Heart left ventricle (tissue), 16 donors: ENCODE measurements at places on chromosomes 6 and 20.

DNA sequence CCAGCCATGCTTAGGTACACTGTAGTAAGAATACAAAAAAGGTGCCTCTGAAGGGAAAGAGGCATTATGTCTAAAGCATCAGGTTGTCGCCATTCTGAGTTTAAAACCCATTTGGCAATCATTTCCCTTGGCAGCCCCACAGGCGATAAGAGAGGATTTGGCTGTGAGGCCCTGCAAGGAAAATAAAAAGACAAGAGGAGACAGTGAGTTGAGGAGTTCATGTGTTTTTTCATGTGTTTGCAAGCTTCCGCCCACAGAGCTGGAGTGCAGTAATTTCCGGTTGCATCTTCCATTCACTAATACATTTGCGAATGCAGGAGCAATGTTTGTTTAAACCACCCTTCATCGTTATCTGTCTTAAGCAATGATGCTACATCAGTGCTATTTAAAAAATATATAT lies 138.5 kb upstream of the SOX4 start:
- H3K4me3 ChIP-seq: no peak overlapping the region
- no peak for DNase-seq
- no peaks in the 10 kb centered on the region for H3K36me3 ChIP-seq
- H3K27ac ChIP-seq: no peak overlapping the region

- peak; percentile 64 for DNase-seq
- no peaks in the 10 kb centered on the region for H3K36me3 ChIP-seq
- H3K27ac ChIP-seq: peak overlapping the region; percentile 14
- no peak overlapping the region for H3K4me3 ChIP-seq
Measured at GRCh38 chr20:43844778-43845614, 69.7 kb upstream of the TOX2 start.

- no peaks in the 10 kb centered on the region for H3K27me3 ChIP-seq
- no peak overlapping the region for H3K27ac ChIP-seq
- H3K36me3 ChIP-seq: no peaks in the 10 kb centered on the region
- H3K4me1 ChIP-seq: no peaks in the 10 kb centered on the region
- DNase-seq: no peak
Measured at GRCh38 chr6:66396549-66396948, 689.5 kb upstream of the EYS start.

DNA sequence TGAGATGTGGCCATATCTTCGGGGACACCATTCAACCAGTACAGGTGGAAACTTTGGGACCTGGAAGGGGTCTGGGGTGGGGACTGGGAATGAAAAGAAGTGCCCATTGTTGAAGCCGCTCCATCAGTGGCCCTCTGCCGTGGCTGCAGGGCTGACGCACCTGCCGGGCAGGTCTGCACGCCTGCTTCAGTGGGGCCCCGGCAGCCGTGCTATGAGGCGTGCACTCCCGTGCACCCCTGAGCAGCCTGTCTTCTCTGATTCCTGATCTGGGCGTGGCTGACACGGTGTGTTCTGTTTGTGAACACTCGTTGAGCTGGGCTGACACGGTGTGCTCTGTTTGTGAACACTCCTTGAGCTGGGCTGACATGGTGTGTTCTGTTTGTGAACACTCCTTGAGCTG lies 155.9 kb downstream of the TAF4 start:
- no peak for DNase-seq
- no peaks in the 10 kb centered on the region for H3K4me1 ChIP-seq
- H3K27ac ChIP-seq: no peak overlapping the region
- peaks cover 20% of the 10 kb centered on the region for H3K27me3 ChIP-seq
- H3K36me3 ChIP-seq: no peaks in the 10 kb centered on the region

DNA sequence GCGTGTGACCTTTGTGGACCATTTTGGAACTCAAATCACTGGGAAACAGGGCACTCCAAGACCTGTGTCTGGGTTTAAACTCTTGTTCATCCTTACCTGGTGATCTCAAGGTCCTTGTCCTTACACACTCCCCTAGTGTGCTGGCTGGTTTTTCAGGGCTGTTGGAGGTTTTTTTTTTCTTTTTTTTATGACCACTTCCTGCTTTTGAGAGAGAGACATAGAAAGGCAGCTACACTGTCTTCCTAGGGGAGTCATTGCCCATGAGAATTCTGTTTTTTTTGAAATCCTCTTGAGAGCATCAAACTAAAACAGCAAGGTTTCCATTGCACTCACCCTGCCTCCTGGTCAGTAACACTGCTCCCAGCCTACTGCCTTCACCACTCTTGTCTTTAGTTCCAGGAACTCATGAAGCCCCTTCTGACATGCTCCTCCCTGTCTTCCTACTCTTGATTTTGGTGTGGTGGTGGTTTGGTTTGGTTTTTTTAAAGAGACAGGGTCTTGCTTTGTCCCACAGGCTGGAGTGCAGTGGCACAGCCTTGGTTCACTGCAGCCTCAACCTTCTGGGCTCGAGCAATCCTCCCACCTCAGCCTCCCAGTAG lies 28.6 kb downstream of the PRPH2 start:
- H3K36me3 ChIP-seq: peaks cover 76% of the 10 kb centered on the region
- H3K27ac ChIP-seq: peak overlapping the region; percentile 77
- H3K27me3 ChIP-seq: no peaks in the 10 kb centered on the region
- DNase-seq: no peak
- no peak overlapping the region for H3K4me3 ChIP-seq
- H3K4me1 ChIP-seq: no peaks in the 10 kb centered on the region

DNA sequence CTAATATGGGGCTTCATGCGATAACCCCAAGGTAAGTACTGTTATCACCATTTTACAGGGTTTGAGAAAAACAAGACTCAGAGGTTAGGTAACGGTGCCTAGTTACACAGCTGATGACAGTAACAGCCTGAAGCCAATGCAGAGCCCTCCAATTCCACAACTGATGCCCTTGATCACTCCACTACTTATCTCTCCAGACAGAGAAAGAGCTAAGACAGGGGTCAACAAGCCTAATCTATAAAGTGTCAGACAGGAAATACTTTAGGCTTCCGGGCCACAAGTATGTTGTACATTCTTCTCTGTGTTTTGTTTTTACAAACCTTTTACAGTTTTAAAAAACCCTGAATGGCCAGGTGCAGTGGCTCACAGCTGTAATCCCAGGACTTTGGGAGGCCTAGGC lies 50.9 kb downstream of the MAP7 start:
- no peak for DNase-seq
- H3K4me1 ChIP-seq: no peaks in the 10 kb centered on the region
- H3K36me3 ChIP-seq: no peaks in the 10 kb centered on the region
- no peak overlapping the region for H3K4me3 ChIP-seq
- no peaks in the 10 kb centered on the region for H3K27me3 ChIP-seq

DNA sequence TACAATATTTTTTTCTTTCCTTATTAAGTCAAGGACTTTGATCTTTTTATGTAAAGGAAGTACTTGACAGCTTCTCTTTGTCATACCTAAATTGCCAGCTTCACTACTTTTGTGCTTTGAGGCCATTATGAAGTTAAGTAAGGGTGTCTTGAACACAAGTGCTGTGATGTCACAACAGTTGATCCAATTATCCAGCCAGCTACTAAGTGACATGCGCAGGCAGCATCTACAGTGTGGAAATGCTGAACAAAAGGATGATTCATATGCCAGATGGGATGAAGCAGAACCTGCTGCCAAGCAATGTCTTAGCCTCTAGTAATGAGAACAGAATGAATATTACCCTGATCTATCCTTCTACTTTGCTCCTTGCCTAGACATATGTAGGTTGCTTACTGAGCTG lies 68.3 kb upstream of the TMEM244 start:
- no peak for DNase-seq
- no peaks in the 10 kb centered on the region for H3K36me3 ChIP-seq
- no peak overlapping the region for H3K27ac ChIP-seq
- H3K4me1 ChIP-seq: no peaks in the 10 kb centered on the region
- H3K27me3 ChIP-seq: no peaks in the 10 kb centered on the region

DNA sequence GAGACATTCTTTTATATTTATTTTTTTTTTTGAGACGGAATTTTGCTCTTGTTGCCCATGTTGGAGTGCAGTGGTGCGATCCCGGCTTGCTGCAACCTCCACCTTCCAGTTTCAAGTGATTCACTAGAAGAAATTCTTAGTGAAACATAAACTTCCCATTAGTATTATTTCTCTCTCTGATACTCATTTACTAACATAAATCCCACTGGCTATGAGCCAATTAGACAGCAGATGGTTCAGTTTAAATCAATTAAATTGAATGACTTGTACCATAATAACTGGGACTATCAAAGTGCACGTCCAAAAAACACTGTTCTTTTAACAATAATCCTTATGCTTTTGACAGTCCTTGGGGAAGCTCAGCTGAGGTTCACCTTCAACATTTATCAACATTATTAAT lies 111.2 kb upstream of the PTCHD4 start:
- no peak for DNase-seq
- no peak overlapping the region for H3K4me3 ChIP-seq
- H3K36me3 ChIP-seq: no peaks in the 10 kb centered on the region
- H3K4me1 ChIP-seq: no peaks in the 10 kb centered on the region
- H3K27ac ChIP-seq: no peak overlapping the region

GRCh38 chr20:41733151-41733550 lies 115.0 kb upstream of the CHD6 start:
- H3K27ac ChIP-seq: no peak overlapping the region
- no peak overlapping the region for H3K4me3 ChIP-seq
- DNase-seq: no peak
- H3K27me3 ChIP-seq: no peaks in the 10 kb centered on the region
- no peaks in the 10 kb centered on the region for H3K36me3 ChIP-seq

DNA sequence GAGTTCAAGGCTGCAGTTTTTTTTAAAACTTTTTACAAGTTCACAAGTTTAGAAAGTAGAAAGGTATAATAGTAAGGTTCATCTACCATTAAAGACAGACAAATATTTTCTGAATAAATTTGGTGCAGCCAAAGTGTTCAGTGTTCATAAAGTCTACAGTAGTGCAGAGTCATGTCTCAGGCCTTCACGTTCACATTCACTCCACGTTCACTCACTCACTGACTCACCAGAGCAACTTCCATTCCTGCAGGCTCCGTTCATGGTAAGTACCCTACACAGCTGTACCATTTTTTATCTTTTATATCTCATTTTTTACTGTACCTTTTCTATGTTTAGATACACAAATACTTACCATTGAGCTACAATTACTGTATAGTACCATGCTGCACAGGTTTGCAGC lies 67.6 kb downstream of the B4GALT5 start:
- H3K27me3 ChIP-seq: no peaks in the 10 kb centered on the region
- no peak for DNase-seq
- peaks cover 91% of the 10 kb centered on the region for H3K36me3 ChIP-seq
- no peak overlapping the region for H3K27ac ChIP-seq
- H3K4me3 ChIP-seq: no peak overlapping the region

DNA sequence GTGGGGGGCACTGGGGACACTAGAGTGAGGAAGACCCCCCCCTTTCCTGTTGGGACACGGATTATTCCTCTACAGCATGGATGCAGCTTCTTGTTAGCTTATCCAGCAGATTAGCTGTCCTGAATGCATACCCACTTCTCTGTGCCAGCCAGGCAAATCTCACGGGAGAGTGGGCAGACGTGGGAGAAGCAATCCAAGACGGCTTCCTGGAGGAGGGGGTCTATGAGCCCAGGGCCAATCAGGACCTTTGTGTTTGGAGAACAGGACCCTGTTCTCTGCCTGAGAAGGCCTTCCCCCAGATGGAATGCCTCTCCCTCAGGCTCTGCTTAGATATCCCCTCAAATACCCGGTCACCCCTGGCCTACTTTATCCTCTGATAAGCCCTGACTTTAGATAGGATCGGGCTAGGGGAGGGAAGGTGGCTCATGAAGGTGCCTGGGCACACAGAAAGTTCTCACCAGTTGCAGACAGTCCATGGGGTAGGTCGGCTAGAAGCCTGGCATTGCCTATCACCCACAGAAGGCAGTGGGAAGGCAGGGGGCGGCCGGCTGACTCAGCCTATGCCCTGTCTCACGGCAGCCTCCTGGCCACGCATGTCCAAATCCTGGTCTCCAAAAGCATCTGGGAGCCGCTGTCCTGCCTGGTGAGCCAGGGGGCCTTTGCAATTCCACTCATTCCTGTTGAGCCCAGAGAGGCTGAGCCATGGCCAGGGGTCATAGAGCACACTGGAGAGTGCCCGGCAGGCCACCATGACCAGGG lies 34.7 kb downstream of the SUN5 start:
- peaks cover 20% of the 10 kb centered on the region for H3K4me1 ChIP-seq
- no peaks in the 10 kb centered on the region for H3K36me3 ChIP-seq
- H3K4me3 ChIP-seq: no peak overlapping the region
- no peaks in the 10 kb centered on the region for H3K27me3 ChIP-seq

GRCh38 chr6:163992701-163993100 lies 578.2 kb downstream of the QKI start:
- H3K4me3 ChIP-seq: no peak overlapping the region
- H3K36me3 ChIP-seq: no peaks in the 10 kb centered on the region
- H3K27me3 ChIP-seq: no peaks in the 10 kb centered on the region
- no peak overlapping the region for H3K27ac ChIP-seq
- DNase-seq: no peak

GRCh38 chr6:2116496-2116895 lies 128.9 kb downstream of the GMDS start:
- no peak overlapping the region for H3K4me3 ChIP-seq
- no peak overlapping the region for H3K27ac ChIP-seq
- DNase-seq: no peak
- H3K36me3 ChIP-seq: no peaks in the 10 kb centered on the region

DNA sequence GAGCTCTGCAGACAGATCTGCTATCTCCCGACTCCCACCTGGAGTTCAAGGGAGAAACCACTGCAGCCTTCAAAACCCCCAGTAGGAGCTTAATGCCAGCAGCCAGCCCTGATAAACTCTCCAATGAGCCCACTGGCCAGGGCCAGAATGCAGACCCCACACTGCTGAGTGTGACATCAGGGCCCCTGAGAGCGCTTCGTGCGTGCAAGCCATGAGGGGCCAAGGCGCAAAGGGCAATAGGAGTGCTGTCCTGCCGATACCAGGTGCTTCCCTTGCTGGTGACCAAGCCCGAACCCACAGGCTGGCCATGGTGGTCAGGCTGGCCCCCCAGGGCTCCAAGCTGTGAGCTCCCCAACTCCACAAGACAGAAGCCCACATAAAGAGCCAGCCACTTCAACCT lies 33.2 kb upstream of the CST7 start:
- H3K4me1 ChIP-seq: peaks cover 10% of the 10 kb centered on the region
- no peak overlapping the region for H3K27ac ChIP-seq
- DNase-seq: no peak
- H3K36me3 ChIP-seq: no peaks in the 10 kb centered on the region
- no peaks in the 10 kb centered on the region for H3K27me3 ChIP-seq

DNA sequence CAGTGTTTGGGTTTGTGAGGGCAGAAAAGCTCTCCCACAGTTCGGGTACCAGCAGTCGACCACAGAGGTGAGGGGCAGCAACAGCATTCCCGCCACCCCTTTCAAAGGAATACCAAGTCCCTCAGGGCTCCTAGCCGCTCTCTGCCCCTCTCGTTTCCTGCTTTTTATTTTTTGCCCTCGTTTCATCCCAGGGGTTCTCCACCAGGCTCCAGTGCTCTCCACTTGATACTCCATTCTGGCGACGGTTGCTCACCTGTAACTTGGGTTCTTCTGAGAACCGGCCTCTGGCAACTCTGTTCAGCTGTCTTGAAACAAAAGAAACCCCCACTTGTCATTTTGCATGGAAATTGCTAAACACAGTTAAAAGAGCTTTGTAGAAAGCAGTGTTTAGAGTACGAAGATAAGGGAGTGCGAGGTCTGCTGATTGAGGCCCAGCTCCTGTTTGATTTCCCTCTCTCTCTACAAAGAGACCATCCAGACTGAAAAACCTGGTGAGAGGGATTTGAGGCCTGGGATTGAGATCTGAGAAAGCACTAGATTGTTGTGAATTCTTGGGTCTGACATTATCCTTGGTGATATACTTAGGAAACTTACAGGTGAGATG lies 28.7 kb downstream of the IGF2R start:
- H3K36me3 ChIP-seq: no peaks in the 10 kb centered on the region
- H3K4me1 ChIP-seq: no peaks in the 10 kb centered on the region
- DNase-seq: no peak
- H3K4me3 ChIP-seq: no peak overlapping the region
- no peaks in the 10 kb centered on the region for H3K27me3 ChIP-seq

GRCh38 chr6:89554106-89554505 lies 84.4 kb downstream of the LYRM2 start:
- peaks cover 4% of the 10 kb centered on the region for H3K4me1 ChIP-seq
- no peaks in the 10 kb centered on the region for H3K27me3 ChIP-seq
- no peak for DNase-seq
- no peak overlapping the region for H3K27ac ChIP-seq
